ENCODE measurements at places on chromosomes 2 and 18. TPM values are rescaled to one million over a fixed set of nuclear protein-coding genes. Genes with fewer than 3 reads are reported as not detected.

The NOSTRIN gene
- 3.6 TPM for total RNA-seq

- no peak for DNase-seq
- no peaks in the 10 kb centered on the region for H3K4me1 ChIP-seq
- no peaks in the 10 kb centered on the region for H3K36me3 ChIP-seq
- H3K27me3 ChIP-seq: no peaks in the 10 kb centered on the region
- H3K4me3 ChIP-seq: no peak overlapping the region
- no peak overlapping the region for H3K27ac ChIP-seq
Measured at GRCh38 chr18:8602040-8602439, 7.2 kb upstream of the RAB12 start.

DNA sequence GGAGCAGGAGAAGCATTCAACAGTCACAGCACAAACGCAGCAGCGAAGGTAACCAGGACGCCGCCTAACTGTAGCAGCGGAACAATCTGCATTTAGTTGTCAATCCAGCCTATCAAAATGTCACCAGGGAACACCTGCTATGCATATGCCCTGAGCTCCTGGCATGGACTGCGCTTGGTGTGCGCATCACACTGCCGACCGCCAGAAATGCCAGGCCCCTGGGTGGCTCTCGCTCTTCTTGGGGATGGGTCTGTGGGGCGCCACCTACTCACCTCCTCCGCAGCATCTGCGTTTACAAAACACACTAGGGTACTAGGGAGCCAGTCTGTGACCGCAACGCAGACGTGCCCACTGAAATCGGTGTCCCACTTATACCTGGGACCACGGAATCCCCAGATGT, 31.7 kb downstream of the ZNF516 start:
- no peaks in the 10 kb centered on the region for H3K4me1 ChIP-seq
- H3K4me3 ChIP-seq: no peak overlapping the region
- no peak overlapping the region for H3K27ac ChIP-seq

The ANO7 gene
- 0.81 TPM for total RNA-seq

GRCh38 chr18:58694720-58695468, 23.6 kb downstream of the MALT1 start:
- DNase-seq: no peak
- no peaks in the 10 kb centered on the region for H3K4me1 ChIP-seq
- H3K27me3 ChIP-seq: no peaks in the 10 kb centered on the region
- H3K27ac ChIP-seq: no peak overlapping the region
- H3K36me3 ChIP-seq: no peaks in the 10 kb centered on the region

DNA sequence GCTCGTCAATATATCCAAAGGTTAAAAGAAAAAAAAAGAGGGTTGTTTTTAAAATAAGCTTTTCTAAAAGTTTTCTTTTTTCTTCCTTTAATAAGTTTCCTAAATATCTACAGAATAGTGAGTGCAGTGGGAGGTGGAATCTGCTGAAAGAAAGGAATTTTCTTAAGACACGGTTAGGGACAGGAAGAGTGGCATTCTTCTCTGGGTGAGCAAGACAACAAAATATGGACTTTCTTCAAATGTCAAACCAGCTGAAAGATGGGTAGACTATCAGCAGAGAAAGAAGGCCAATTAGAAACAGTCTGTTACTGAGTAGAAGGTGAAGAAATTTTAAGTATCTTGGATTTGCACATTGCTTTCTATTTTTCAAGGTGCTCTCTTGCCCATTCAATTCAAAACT, 222.7 kb upstream of the PIK3C3 start:
- no peaks in the 10 kb centered on the region for H3K36me3 ChIP-seq
- no peaks in the 10 kb centered on the region for H3K27me3 ChIP-seq

DNA sequence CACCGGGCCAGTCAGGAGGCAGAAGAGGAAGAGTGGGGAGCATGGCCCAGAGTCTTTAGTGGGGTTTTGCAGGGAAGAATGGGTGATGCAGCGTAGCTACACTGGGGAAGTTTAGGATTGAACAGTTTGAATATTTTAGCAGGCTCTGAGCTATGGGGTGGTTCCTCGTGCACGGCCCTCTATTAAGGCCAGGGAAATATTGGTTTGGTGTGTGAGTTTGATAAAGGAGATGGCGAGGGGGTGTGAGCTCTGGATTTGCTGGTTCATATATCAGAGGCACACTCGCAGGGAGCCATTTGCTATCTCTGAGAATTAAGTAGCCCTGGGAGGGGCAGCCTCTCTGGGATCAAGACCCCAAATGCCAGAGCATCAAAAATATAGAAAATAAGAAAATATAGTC, 50.1 kb downstream of the BOLA3 start:
- H3K27me3 ChIP-seq: no peaks in the 10 kb centered on the region
- no peak for DNase-seq
- H3K27ac ChIP-seq: no peak overlapping the region

GRCh38 chr2:205060269-205060668, 515.0 kb downstream of the PARD3B start:
- no peak for DNase-seq
- H3K4me3 ChIP-seq: no peak overlapping the region
- H3K27me3 ChIP-seq: no peaks in the 10 kb centered on the region
- H3K36me3 ChIP-seq: no peaks in the 10 kb centered on the region
- no peaks in the 10 kb centered on the region for H3K4me1 ChIP-seq
- H3K27ac ChIP-seq: no peak overlapping the region

- no peaks in the 10 kb centered on the region for H3K36me3 ChIP-seq
- peak overlapping the region; percentile 7 for H3K27ac ChIP-seq
- no peaks in the 10 kb centered on the region for H3K4me1 ChIP-seq
Measured at GRCh38 chr2:65026154-65026553, 30.1 kb upstream of the CEP68 start.

DNA sequence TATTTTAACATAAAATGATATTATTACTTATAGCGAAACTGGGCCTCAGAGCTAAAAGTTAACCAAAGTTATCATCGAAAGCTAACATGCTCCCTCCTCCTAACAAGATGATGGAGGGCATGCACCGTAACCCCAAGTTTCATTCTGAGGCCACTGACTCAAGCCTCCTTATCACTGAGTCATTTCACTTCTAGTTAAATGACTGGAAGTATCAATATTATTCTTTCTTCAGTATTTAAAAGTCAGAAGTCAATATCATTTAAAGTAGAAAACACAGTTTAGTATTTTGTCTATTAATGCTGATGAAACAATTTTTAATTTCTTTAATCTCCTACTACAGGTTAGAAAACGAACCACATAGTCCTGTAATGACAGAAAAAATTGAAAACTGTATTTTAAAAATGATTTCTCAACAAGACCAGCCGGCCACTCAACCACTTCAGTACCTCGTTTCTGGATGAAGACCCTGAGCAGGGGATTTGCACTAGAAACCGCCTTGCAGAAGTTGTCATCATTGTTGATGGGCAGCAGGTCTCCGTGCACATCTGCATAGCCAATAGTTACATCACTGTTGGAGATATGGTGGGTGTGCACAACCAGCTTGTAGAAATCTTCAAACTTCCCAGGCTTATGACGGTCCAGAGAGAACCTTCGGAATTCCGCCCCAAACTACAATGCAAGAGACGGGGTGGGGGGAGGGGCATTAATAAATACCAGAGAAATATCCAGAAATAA, 44.9 kb downstream of the PARD6G start:
- no peak for DNase-seq
- H3K27ac ChIP-seq: no peak overlapping the region
- H3K27me3 ChIP-seq: no peaks in the 10 kb centered on the region
- no peaks in the 10 kb centered on the region for H3K36me3 ChIP-seq
- H3K4me1 ChIP-seq: no peaks in the 10 kb centered on the region

- no peak overlapping the region for H3K27ac ChIP-seq
- H3K4me1 ChIP-seq: no peaks in the 10 kb centered on the region
- no peak for DNase-seq
- no peak overlapping the region for H3K4me3 ChIP-seq
- no peaks in the 10 kb centered on the region for H3K36me3 ChIP-seq
- no peaks in the 10 kb centered on the region for H3K27me3 ChIP-seq
Measured at GRCh38 chr2:17788773-17789172, 27.5 kb upstream of the MSGN1 start.

The ANKRD23 gene
- 2.7 TPM for total RNA-seq

DNA sequence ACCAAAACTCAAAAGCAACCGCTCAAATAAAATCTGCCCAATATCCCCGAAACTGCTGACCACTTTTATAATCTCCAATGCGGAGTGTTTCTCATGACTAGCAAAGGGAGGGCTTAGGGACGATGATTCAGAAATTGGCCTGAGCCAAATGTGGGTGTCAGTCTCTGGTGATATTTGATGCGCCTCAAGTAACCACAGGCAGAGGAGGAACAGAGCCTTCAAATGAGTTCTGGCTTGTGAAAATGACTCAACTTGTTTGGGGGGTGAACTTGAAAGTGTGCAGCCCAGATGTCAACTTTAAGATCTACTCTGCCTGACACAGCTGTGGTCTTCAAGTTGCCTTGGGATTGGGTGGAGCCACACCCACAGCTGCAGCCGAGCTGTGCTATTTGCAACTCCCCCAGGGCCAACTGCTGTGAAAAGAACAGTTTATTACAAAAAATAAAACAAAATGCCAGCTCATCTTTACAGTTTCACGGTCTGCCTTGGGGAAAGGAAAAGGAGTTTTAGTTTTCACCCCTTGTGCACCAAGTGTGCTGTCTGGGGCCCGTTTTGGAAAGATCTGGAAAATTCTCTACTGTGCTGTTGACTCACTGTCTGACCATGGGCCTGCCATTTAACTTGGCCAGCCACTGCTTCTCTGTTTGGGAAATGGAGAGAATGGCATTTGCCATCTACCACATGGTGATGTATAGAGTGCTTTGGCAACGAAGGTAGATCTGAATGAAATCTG, 222.1 kb downstream of the MTX2 start:
- H3K27ac ChIP-seq: no peak overlapping the region
- DNase-seq: no peak
- no peaks in the 10 kb centered on the region for H3K4me1 ChIP-seq
- no peak overlapping the region for H3K4me3 ChIP-seq
- no peaks in the 10 kb centered on the region for H3K27me3 ChIP-seq

DNA sequence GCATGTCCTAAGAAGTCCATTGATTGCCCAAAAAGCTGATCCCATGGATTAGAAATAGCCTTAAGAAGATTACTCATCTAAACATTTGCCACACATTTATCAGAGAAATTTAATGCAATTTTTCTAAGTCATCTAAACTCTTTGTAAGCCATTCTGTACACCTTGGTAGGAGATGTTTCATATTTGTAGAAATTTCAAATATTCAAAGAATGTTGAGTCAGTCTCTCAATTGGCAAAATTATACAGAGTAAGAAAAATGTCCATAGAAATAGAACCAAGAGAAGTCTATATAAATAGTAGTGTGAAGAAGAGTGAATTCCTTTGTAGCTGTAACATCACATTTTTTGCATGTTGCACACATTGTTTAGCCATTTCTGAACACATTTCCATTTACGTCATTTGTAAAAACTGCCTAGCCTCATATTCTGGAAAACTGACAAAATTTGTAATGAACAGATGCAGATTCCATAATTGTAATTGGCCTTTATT, 128.6 kb downstream of the MSTN start:
- H3K4me3 ChIP-seq: no peak overlapping the region
- no peak overlapping the region for H3K27ac ChIP-seq
- H3K4me1 ChIP-seq: no peaks in the 10 kb centered on the region

The MDH1B gene
- total RNA-seq: 0.11 TPM

GRCh38 chr2:31874071-31874470, 136.7 kb downstream of the MEMO1 start:
- no peak for DNase-seq
- no peaks in the 10 kb centered on the region for H3K4me1 ChIP-seq

DNA sequence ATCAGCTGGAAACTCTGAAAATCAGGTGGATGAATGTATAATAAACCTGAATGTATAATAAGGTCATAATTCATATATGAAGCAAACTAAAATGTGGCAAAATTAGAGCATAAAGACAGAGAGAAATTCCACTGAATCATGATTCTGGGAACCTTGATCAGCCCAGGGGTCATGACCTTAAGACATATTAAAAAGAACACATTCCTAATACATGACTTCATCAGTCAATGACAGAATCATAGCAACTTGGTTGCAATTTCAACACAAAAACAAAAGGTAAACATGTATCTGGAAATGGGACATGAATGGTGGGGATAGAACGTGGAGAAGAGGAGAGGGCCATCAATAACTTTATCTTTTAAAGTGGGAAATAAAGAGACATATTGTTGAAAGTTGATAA, 17.6 kb downstream of the AFF3 start:
- H3K36me3 ChIP-seq: no peaks in the 10 kb centered on the region
- H3K4me3 ChIP-seq: no peak overlapping the region
- no peaks in the 10 kb centered on the region for H3K27me3 ChIP-seq
- H3K4me1 ChIP-seq: no peaks in the 10 kb centered on the region

GRCh38 chr2:121483846-121484245, 46.8 kb upstream of the RNU4ATAC start:
- no peak for DNase-seq
- no peaks in the 10 kb centered on the region for H3K36me3 ChIP-seq
- H3K4me1 ChIP-seq: no peaks in the 10 kb centered on the region
- no peaks in the 10 kb centered on the region for H3K27me3 ChIP-seq

DNA sequence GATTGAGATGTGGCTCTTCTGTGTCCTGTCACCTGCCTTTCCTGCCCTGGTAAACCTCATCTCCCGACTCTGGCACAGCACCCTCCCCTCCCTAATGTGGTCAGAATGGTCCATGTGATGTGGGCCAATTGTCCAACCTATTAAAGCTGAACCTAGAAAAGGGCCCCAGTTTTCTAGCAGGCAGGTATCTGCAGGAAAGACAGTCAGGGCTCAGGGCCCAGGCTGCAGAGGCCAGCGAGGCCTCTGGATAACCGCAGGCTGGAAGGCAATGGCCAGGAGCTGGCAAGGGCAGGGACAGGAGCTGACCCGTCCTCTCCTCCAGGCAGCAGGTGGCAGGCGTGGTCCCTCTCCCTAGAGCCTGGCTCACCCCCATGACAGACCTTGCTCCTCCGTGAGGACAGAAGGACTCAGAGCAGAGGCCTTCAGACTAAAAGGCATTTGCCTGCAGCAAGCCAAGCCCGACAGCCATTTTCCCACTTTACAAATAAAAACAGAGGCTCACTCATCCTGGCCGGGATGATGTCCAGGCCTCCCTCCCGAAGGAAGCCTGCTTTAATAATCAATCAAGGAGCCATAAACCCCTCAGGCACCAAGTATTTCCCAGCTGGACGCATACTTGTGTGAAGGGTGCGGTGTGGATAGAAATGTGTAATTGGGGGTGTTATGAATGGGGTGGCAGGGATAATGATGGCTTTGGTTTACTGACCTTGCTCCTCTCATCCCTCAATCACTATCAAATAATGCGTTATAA, 107.1 kb downstream of the TWIST2 start:
- no peak overlapping the region for H3K4me3 ChIP-seq
- no peak overlapping the region for H3K27ac ChIP-seq
- H3K36me3 ChIP-seq: no peaks in the 10 kb centered on the region
- H3K27me3 ChIP-seq: no peaks in the 10 kb centered on the region

- no peaks in the 10 kb centered on the region for H3K27me3 ChIP-seq
- H3K4me1 ChIP-seq: no peaks in the 10 kb centered on the region
- no peak for DNase-seq
- no peaks in the 10 kb centered on the region for H3K36me3 ChIP-seq
Measured at GRCh38 chr2:37188570-37188969, at the start of gene SULT6B1. TSS of gene SULT6B1 (minus strand) at chr2:37188670. CDS start at chr2:37188640, 30 bp downstream.

DNA sequence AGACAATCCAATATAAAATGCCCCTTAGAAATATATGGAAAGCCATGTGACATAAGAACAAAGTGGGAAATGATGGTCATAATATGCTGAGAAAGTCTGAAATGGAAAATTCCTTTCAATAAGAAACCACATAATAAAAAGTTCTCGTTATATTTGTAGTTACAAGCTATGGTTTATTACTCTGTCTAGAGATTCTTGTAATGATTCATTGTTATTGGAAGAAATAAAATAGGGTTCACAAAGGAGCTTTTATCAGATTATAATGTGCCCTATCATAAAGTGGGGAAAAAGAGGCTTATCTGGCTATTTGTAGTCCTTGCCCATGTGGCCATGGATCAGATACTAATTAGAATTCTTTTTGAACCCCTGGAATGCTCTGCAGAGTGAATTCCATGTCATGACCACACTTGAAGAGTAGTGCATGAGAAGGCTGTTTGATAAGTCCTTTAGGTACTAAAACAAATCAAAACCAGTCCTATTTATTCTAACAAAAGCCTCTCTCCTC, 420.7 kb upstream of the NRP2 start:
- DNase-seq: no peak
- no peaks in the 10 kb centered on the region for H3K27me3 ChIP-seq
- H3K4me3 ChIP-seq: no peak overlapping the region
- no peaks in the 10 kb centered on the region for H3K36me3 ChIP-seq

Measured in right lobe of liver (tissue), 6 donors.